ENCODE measurements at places on chromosomes 3 and 15.

DNA sequence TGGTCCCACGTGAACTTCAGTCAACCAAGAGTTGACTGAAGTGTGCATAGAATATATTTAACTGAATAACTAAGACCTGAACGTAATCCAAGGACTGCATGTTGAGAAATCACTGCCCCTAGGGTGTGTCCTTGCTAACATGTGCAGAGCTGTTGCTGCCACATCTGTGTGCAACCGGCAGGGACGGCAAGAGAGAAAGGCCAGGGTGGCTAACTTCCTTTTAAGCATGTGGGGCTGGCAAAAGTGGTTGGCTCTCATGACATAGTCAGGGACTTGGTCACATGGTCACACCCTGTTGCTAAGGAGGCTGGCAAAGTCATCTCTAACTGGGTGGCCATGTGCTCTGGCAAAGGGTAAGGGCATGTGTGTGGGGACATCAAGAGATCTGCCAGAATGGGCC is 52.4 kb downstream of the GASK1A start:
- DNase-seq, result no peak

- no peak for DNase-seq
Measured at GRCh38 chr15:51758645-51759044, 7.2 kb downstream of the TMOD2 start.

GRCh38 chr15:22944651-22945050 is 35.5 kb downstream of the CYFIP1 start:
- DNase-seq, result no peak

- DNase-seq, result no peak
Measured at GRCh38 chr15:87490666-87491065, 765.9 kb downstream of the NTRK3 start.

DNA sequence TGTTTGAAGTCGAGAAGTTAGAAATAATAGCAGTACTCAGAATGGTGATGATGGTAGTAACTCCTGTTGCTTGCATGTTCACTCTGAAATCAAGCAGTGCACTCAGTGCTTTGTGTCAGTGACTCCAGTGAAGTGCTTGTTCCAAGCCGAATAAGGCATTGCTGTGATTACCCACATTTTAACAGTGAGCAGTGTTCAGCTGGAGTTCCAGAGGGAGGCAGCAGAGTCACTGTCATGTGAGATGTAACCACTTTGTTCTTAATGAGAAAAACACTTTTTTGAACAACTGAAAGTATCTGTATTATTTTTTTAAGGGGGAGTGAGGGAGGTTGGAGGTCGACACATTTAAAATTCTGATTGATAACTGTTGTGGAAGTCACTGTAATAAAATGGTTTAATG is 3.7 kb downstream of the MDFIC2 start:
- DNase-seq, result no peak

GRCh38 chr3:171995486-171995885 is 43.9 kb upstream of the FNDC3B start:
- DNase-seq, result no peak
